ENCODE measurements at places on chromosomes 6 and 20.

GRCh38 chr6:44624936-44625573 is 237.5 kb downstream of the CDC5L start:
- DNase-seq = no peak

DNA sequence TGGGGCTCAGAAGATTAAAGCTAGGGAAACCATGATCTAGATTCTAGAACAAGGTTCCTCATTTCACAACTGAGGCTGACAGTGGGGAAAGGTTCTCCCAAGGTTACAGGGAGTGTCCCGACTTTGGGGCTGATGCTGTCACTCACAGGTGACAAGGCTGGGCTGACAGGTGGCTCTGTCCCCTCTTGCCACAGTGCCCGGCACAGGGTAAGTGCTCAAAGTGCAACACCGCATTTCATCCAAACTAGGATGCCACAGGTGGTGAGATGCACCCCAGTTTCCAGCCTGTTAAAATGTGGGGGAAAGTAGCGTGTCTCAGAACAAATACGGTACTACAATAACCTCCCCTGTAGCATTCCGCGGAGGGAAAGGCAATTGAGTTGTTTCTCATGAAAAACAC is 7.8 kb downstream of the ZBP1 start:
- no peak for DNase-seq

- no peak for DNase-seq
Measured at GRCh38 chr6:11692451-11693376, 85.9 kb downstream of the ADTRP start.

DNA sequence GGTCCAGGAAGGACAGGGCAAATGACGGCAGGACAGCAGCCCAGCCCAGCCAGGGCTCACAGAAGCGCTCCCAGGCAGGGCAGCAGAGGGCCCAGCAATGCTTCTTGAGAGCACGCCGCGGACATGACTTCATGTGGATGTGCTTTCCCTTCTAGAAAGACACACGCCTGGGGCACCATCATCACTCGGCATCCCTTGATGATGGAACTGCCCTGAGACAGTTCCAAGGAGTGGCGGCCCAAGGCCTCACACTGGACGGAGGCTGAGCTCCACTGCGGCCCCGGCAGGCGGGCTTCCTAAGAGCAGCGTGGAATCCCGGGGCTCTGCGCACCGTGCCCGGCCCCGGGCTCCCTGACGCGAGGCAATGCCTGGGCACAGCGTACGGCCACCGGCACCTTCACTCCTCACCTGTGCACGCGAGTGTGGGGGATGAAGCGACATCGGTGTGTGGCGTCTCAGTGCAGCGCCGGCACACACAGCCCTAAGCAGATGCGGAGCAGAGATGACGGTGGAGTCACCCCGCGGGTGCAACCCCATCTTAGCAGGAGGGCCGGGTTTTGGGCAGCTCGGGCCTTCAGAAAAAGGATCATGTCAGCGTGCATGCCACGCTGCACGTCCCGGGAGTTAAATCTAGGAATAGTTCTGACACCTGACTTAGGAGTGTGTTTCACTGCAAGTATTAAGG is 86.6 kb downstream of the THBS2 start:
- DNase-seq = no peak

DNA sequence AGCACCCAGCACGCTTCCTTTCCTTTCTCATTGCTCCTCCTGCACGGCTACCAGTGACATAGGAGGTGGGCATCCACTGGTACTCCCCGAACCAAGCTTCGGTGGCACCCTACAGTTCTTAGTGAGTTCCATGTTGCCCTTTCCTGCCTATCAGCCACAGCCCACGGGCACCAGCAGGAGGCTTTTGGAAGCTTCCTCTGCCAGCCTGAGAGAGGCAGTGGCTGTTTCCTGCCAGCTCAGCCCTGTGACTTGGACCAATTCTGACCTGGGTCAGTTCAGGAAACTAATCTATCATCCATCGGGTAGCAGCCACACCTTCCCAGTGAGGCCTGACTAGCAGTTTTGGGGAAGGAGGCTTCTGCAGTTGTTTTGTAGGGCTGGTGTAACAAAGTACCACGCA is 176.4 kb upstream of the UST start:
- DNase-seq = no peak

DNA sequence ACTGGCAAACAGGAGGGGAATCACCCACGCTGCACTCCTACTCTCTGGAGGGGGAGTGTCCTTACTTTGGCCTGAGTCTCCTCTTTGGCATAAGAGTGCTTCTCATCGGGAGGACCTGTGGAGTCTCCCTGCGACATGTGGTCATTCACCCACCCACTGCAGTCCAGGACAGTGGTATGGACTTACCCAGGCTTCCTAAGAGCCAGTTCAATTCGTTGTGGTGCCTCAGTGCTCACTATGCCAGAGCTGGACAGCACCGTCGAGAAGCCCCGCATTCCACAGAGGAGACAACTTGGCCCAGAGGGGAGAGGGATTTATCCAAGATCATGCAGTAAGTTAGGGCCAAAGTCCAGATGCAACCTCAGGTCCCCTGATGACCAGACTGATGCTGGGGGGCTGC is 86.2 kb upstream of the CCDC167 start:
- no peak for DNase-seq

GRCh38 chr6:158286413-158286812 is 25.9 kb upstream of the TULP4 start:
- no peak for DNase-seq

- no peak for DNase-seq
Measured at GRCh38 chr6:14711056-14711703, 534.7 kb upstream of the JARID2 start.

Measured in putamen (tissue), 1 donor.